ENCODE measurements at places on chromosomes 2 and 18. TPM values are rescaled to one million over a fixed set of nuclear protein-coding genes. Genes with fewer than 3 reads are reported as not detected.

ASB18 gene
- total RNA-seq, result 1.1 TPM

- no peak overlapping the region for H3K27ac ChIP-seq
- DNase-seq, result no peak
- H3K4me1 ChIP-seq, result no peaks in the 10 kb centered on the region
- H3K27me3 ChIP-seq, result no peaks in the 10 kb centered on the region
- no peak overlapping the region for H3K4me3 ChIP-seq
These were observed 215.2 kb upstream of the NT5C1B start for GRCh38 chr2:18804536-18804935.

DNA sequence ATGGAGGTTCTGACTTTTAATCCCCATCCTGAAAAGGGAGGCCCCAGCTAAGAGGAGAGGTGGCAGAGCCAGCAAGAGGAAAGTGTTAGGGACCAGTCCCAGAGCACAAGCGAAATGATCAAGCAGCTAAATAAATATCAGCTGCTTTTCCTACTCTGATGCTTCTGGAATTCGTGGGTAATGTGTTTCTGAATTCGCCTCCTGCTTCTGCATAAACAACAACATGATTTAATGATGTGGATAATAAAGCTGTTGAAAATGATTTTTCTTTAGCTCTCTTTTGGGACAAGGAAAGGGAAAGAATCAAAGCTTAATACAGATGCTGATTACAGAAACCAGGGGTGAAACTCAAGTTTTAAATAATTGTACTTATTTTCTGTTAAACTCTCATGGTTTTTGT, 329.7 kb downstream of the PDE11A start:
- no peaks in the 10 kb centered on the region for H3K27me3 ChIP-seq
- H3K4me3 ChIP-seq, result no peak overlapping the region
- H3K36me3 ChIP-seq, result no peaks in the 10 kb centered on the region
- H3K27ac ChIP-seq, result no peak overlapping the region

IL1RL1 gene
- total RNA-seq, result not detected

FBLN7 gene
- total RNA-seq, result not detected

ARHGAP25 gene
- not detected for total RNA-seq

GRCh38 chr2:20422402-20423271, 24.2 kb upstream of the RHOB start:
- no peaks in the 10 kb centered on the region for H3K36me3 ChIP-seq
- H3K27ac ChIP-seq, result no peak overlapping the region
- peaks cover 64% of the 10 kb centered on the region for H3K4me1 ChIP-seq
- H3K27me3 ChIP-seq, result no peaks in the 10 kb centered on the region
- H3K4me3 ChIP-seq, result no peak overlapping the region
- DNase-seq, result no peak

- H3K4me3 ChIP-seq, result no peak overlapping the region
- H3K4me1 ChIP-seq, result no peaks in the 10 kb centered on the region
- H3K27ac ChIP-seq, result no peak overlapping the region
- H3K36me3 ChIP-seq, result no peaks in the 10 kb centered on the region
- no peak for DNase-seq
These were observed 206.8 kb downstream of the CLIP4 start for GRCh38 chr2:29322011-29322410.

GRCh38 chr2:241794250-241794823, 14.7 kb upstream of the NEU4 start:
- DNase-seq, result no peak
- H3K4me3 ChIP-seq, result no peak overlapping the region
- H3K27ac ChIP-seq, result no peak overlapping the region

OSBPL6 gene
- 0.03 TPM for total RNA-seq

LIMS3 gene
- total RNA-seq, result 0.61 TPM

GRCh38 chr2:31969178-31969577, 41.6 kb downstream of the MEMO1 start:
- no peak for DNase-seq
- no peaks in the 10 kb centered on the region for H3K27me3 ChIP-seq

- H3K4me1 ChIP-seq, result no peaks in the 10 kb centered on the region
- no peak overlapping the region for H3K27ac ChIP-seq
- no peak overlapping the region for H3K4me3 ChIP-seq
- H3K36me3 ChIP-seq, result no peaks in the 10 kb centered on the region
- H3K27me3 ChIP-seq, result no peaks in the 10 kb centered on the region
These were observed 17.6 kb downstream of the ARHGEF33 start for GRCh38 chr2:38907242-38907641.

HOXD4 gene
- 5.9 TPM for total RNA-seq

- no peaks in the 10 kb centered on the region for H3K27me3 ChIP-seq
- peak overlapping the region; percentile 15 for H3K4me3 ChIP-seq
- H3K36me3 ChIP-seq, result no peaks in the 10 kb centered on the region
- H3K4me1 ChIP-seq, result peaks cover 49% of the 10 kb centered on the region
- peak overlapping the region; percentile 74 for H3K27ac ChIP-seq
These were observed 45.2 kb downstream of the PCBP1 start for GRCh38 chr2:70132244-70133126.

KCNS3 gene
- total RNA-seq, result 4.9 TPM

DNA sequence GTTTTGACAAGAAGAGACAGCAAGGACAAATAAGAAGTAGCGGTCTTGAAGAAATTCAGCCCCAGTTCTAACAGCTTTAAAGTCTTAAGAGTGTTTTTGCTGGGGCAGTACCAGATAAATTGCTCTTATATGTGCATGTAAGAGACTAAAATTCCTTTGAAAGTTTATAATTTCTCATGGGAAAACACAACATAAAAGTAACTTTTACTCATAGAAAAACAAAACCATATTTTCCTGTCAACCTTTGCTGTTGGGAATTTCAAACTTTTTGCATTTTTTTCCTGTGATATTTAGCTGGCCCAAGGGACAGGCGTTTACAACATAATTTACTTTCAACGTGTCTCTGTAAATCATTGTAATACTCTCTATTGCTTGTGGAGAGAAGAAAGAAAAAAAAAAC, 767.8 kb upstream of the ZEB2 start:
- no peaks in the 10 kb centered on the region for H3K36me3 ChIP-seq
- no peaks in the 10 kb centered on the region for H3K27me3 ChIP-seq
- H3K4me3 ChIP-seq, result no peak overlapping the region
- no peaks in the 10 kb centered on the region for H3K4me1 ChIP-seq
- H3K27ac ChIP-seq, result no peak overlapping the region

DNA sequence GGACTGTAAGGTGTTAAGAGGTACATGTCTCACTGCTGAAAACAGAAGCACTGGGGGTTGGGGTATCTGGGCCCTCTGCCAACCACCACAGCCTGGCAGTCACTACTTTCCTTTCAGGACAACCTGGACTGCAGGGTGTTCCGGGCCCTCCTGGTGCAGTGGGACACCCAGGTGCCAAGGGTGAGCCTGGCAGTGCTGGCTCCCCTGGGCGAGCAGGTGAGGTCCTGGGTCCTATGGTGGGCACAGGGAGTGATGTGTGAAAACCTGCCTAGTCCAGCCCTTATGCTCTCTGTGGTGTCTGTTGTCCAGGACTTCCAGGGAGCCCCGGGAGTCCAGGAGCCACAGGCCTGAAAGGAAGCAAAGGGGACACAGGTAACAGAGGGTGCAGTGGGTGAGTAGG, 40.0 kb downstream of the MARCO start:
- H3K27ac ChIP-seq, result no peak overlapping the region
- H3K4me3 ChIP-seq, result no peak overlapping the region
- H3K4me1 ChIP-seq, result no peaks in the 10 kb centered on the region
- H3K36me3 ChIP-seq, result no peaks in the 10 kb centered on the region
- DNase-seq, result peak; percentile 25

GRCh38 chr2:26172189-26172870, 558 bp upstream of the GAREM2 start:
- no peak for DNase-seq
- no peaks in the 10 kb centered on the region for H3K36me3 ChIP-seq
- peaks cover 23% of the 10 kb centered on the region for H3K27me3 ChIP-seq
- no peak overlapping the region for H3K27ac ChIP-seq
- peaks cover 3% of the 10 kb centered on the region for H3K4me1 ChIP-seq

POTEJ gene
- total RNA-seq, result not detected

EFR3B gene
- total RNA-seq, result 0.39 TPM

- peak overlapping the region; percentile 1 for H3K4me3 ChIP-seq
- H3K4me1 ChIP-seq, result peaks cover 38% of the 10 kb centered on the region
- peak; percentile 73 for DNase-seq
These were observed 111.4 kb downstream of the NFATC1 start for GRCh38 chr18:79507076-79507545.

- H3K27me3 ChIP-seq, result no peaks in the 10 kb centered on the region
- H3K36me3 ChIP-seq, result no peaks in the 10 kb centered on the region
- H3K4me1 ChIP-seq, result peaks cover 66% of the 10 kb centered on the region
- no peak overlapping the region for H3K27ac ChIP-seq
These were observed 164.7 kb downstream of the PHLPP1 start for GRCh38 chr18:62880034-62880433.

DNA sequence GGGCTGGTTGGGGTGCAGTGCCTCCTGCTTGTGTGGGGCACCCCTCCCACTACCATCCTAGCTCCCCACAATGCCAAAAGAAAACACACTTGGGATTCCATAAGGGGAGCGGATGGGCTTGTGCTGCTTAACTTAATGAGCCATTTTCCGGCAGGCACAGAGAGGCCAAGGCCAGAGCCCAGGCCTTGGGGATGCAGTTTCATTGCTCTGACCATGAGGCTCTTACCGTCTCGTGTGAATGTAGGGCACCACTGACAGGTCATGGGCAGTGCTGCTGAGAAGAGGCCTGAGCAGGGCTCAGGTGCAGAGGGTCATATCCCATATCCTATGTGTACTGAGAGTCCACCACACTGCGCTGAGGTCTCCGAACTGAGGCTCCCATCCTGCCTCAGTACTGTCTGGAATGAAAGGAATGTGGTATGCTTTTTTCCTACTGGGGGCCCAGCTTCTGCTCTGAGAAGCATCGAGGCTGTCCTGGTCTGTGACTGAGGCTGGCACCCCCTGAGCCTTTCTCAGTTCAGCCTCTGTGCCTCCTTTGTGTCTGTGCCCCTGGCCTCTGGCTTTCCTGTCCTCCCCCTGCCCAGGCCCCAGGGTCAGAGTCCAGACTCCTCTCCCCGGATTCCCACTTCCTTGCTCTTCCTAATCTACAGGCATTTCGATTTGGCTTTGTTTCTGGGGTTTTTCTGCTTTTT, 45.2 kb upstream of the MAPRE3 start:
- DNase-seq, result no peak
- H3K4me1 ChIP-seq, result peaks cover 22% of the 10 kb centered on the region
- H3K27me3 ChIP-seq, result peaks cover 8% of the 10 kb centered on the region
- peak overlapping the region; percentile 13 for H3K27ac ChIP-seq
- no peaks in the 10 kb centered on the region for H3K36me3 ChIP-seq

DNA sequence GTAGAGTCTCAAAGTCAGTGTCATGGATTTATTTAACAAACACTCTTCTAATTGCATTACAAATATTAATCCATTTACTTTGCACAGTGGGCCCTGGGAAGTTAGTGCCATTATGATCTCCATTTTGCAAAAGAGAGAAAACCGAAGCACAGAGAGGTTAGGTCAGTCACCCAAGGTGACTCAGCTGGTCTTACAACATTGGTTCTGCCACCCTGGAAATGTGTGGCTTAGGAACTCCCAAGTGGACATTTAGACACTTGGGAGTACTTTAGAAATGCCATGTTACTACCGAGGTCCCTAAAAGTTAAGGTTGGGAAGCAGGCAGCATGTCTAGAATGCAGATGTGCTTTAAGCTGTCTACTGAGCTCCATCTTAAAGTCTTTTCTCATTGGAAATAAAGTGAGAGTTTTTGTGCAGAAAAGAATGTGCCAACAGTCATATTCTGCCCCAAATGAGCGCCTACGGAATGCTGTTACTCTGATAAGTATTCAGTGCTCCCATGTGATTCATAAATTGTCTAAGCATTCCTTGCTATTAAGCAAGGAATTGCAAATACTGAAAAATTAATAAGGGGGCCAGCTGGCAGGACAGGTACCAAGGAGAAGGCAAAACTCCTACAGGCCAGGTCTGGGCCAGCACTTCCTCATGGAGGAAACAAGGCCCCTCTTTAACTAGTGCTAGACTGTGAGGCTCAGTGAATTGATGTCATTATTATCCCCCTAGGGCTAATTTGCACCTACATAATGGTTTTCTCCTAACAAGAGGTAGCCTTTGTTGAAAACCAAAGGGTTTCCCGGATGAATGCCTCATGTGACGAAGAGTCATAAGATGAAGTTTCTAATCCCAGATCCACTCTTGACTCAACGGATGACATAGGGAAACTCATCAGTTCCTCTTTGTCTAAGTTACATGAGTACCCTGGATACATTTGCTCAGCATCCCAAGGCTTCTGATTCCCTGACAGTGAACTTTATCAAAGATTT, 16.3 kb downstream of the NRP2 start:
- peaks cover 59% of the 10 kb centered on the region for H3K4me1 ChIP-seq
- no peak for DNase-seq
- H3K27me3 ChIP-seq, result no peaks in the 10 kb centered on the region
- H3K27ac ChIP-seq, result peak overlapping the region; percentile 83

DNA sequence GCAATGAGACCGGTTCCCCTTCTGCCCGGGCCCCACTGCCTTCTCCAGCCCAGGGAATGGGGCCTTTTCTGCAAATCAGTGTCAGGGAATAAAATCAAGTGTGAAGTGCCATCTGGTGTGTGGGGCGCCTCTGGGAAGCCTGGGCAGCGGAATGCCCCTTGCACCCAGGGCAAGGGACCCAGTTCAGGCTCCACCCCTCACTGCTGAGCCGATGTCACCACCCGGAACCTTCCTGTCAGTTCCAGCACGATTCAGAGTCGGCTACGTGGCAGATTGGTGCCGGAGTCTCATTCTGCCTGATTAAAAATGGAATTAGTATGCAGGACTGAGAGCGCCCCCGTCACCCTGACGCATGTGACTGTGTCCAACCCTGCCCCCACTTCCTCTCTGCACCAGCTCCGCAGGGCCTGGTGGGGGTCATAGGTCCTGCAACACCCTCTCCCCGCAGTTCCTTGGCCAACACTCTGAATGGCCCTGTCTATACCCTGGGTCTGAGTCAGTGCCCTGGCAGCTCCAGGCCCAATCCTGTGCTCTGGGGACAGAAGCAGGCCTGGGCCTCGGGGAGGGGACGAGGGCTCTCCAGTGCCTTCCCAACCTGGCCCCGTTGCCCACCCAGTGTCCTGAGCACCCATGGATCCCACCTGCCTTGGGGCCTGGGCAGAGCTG, 8.2 kb upstream of the ALPI start:
- no peak overlapping the region for H3K4me3 ChIP-seq
- no peak for DNase-seq
- H3K36me3 ChIP-seq, result no peaks in the 10 kb centered on the region
- H3K4me1 ChIP-seq, result no peaks in the 10 kb centered on the region
- H3K27ac ChIP-seq, result no peak overlapping the region
- peaks cover 9% of the 10 kb centered on the region for H3K27me3 ChIP-seq

- H3K4me1 ChIP-seq, result peaks cover 9% of the 10 kb centered on the region
- no peak for DNase-seq
- H3K27me3 ChIP-seq, result no peaks in the 10 kb centered on the region
- no peak overlapping the region for H3K4me3 ChIP-seq
These were observed 70.2 kb downstream of the PTPRM start for GRCh38 chr18:7637269-7637668.

ERMN gene
- total RNA-seq, result not detected
